Fibroblast of lung (primary cell): ENCODE measurements at places on chromosomes 1 and 21.
A peak's percentile ranks its signal among the peaks of the same experiment; 100 is the strongest.

DNA sequence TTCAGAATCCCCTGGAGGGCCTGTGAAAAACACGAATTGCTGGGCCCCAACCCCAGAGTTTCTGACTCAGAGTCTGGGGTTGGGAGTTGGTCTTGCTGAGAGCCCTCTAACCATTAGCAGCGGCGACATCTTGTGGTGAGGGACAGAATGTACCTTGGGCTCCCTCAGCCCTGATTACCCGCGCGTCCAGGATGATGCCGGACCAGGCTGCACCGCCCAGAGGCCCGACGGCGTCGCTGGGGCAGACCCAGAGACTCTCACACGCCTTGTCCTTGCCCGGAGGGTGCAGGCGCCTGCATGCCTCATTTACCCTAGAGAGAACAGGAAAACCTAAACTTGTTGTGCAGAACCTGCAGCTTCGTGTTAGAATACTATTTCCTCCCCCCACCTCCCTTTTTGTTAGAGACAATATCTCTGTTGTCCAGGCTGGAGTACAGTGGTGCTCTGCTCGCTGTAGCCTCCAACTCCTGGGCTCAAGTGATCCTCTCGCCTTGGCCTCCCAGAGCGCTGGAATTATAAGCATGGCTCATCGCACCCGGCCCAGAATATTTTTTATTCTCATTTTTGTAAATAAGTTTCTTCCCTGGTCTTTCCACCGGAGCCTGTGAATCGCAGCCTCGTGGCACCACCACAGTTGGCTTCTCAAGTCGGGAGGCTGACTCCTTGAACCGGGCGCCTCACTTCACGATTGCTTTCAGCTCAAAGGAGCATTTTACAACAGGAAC is 22.2 kb upstream of the RD3 start:
- peak; percentile 85 for DNase-seq

- DNase-seq: no peak
These were observed 869.1 kb upstream of the B3GALT2 start for GRCh38 chr1:194055536-194055935.

- DNase-seq: no peak
These were observed 35.1 kb upstream of the TINAGL1 start for GRCh38 chr1:31541194-31541593.

DNA sequence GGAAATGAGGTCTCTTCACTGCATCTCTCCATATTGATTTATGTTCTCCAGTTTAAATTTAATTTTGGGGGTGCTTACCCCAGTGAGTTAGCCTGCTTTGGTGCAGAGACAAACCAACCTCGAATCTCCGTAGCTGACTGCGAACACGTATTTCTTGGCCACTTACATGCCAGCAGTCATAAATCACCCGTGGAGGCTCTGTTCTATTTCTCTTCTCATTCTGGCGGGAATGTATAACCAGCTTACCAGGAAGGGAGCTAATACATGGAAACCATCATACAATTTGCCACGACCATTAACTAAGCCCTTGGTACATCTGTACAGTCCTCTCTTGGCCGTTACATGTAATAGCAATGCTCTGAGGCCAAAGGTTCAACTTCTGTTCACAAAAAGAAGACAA is 148.0 kb downstream of the PLA2G4A start:
- DNase-seq: no peak

- DNase-seq: peak; percentile 76
These were observed at the start of gene RPS6KC1 for GRCh38 chr1:213051127-213051880. TSS of gene RPS6KC1 (plus strand) at chr1:213051241. CDS start at chr1:213051405, 164 bp downstream.

DNA sequence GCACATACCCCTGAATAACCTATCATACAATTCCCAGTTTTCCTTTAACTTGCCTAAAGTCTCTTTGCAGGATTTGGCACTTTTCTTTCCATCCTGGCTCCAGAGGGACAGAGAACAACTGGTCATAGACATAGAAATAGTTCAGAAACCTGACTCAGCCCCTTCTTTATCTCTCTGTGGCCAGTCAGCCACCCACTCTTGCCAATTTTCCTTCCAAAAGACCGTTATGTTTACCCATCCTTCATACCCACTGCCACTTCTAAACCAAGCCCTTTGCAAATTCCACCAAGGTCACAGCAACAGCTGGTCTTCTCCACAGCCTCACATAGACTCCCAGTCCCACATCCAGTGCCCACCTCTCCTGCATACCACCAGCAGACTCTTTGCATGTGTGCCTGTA is 127.2 kb upstream of the FGGY start:
- peak; percentile 42 for DNase-seq
